ENCODE measurements at places on chromosomes 2 and 18. TPM values are rescaled to one million over a fixed set of nuclear protein-coding genes. Genes with fewer than 3 reads are reported as not detected.
A peak's percentile ranks its signal among the peaks of the same experiment; 100 is the strongest.

TMBIM1 gene
- 101 TPM for total RNA-seq

GRCh38 chr2:173150963-173151362 lies 75.3 kb downstream of the MAP3K20 start:
- no peak for DNase-seq

MOGAT1 gene
- total RNA-seq, result not detected

MAIP1 gene
- total RNA-seq, result 20.6 TPM

GRCh38 chr2:238227587-238228032 lies 12.2 kb downstream of the HES6 start:
- no peak for DNase-seq

- no peak for DNase-seq
Observed at GRCh38 chr2:43790147-43790546, 16.3 kb downstream of the DYNC2LI1 start.

DNA sequence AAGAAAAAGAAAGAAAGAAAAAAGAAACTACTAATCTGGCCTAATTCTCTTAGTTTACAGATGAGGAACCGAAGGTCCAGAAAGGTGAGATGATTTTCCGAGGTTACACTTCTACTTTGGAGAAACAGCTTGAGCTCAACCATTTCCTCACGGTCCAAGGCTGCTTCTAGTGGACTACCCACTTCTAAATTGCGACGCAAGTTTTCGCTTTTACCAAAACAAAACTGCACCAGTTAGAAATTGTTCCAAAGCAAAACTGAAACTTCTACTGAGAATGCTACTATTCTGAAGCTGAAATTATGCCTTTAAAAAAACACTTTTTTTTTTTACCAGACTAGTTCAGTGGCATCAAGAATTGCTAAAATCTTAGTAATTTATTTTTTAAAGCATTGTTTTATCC lies 101.6 kb downstream of the INO80D start:
- no peak for DNase-seq

DNA sequence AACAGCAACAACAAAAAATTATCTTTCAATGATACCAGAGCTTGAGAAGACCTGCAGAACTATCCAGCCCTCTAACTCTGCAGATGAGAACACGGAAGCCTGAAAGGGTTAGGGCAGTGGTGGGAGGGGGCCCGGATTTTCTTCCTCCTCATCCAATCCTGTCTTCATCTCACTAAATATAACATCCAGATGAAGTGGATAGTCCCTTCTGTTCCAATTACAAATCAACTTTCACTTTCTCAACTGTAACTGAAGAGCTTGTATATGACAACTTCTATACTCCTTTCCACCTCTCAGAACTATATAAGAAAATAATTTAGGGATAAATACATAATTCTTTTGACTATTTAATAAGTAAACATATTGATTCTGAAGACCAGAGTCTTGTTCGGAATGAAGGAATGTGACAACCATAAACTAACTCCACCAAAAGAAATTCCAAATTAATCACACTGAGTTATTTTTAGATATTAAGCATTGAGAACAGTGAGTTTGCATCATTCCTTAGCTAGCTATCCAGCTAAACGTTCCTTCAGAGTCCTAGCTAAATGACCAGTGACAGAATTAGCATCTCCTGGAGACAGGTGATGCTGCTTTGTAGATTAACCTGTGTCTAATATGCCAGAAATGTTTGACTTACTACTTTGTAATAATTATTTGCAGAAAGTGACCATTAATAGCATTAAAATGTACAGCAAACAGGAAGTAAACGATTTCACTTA lies 32.7 kb downstream of the SFT2D3 start:
- DNase-seq, result no peak

- DNase-seq, result no peak
Observed at GRCh38 chr2:238895891-238896600, 48.2 kb downstream of the TWIST2 start.

DNA sequence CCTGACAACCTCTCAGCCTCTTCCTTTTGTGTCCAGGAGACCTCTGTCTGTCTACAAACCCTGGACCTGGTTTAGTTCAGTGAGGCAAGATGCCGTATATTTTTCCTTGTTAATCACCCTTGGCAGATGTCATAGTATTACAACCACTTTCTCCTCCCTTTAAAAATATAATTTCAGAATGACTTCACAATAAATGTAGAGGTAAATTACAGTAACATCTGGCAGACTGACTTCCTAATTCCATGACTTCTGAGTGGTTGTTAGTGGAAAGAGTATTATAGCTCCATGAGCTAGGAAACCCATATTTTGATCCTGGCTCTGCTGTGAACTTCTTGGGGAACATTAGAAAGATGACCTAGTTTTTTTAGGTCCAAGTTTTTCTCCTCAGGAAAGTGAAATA lies 39.5 kb downstream of the SPATS2L start:
- DNase-seq, result no peak

GRCh38 chr2:33673937-33674336 lies 74.8 kb upstream of the FAM98A start:
- no peak for DNase-seq

DNA sequence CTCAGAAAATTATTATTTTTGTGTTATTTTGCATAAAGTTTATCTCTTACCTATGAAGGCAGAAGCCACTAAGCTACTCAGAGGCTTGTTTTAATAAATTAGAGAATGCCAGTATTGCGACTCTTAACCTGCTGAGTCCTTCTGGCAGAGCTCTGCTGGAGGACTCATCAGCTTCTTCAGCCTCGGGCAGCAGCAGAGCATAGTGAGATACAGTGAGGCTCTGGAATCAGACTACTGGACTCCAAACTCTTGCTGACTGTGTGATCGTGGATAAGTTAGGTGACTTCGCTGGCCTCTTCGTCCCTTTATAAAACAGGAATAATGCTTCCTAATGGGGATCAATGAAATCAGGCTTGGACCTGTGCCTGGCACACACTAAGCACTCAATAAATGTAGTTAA lies 1.7 kb downstream of the PTRHD1 start:
- no peak for DNase-seq

- DNase-seq, result no peak
Observed at GRCh38 chr2:26541401-26542193, 63.7 kb upstream of the OTOF start.

- no peak for DNase-seq
Observed at GRCh38 chr2:100054426-100054825, 88.0 kb downstream of the AFF3 start.

GRCh38 chr2:41853427-41854191 lies 194.2 kb upstream of the PKDCC start:
- DNase-seq, result peak; percentile 21

GRCh38 chr2:46164529-46165301 lies 132.5 kb upstream of the EPAS1 start:
- no peak for DNase-seq

GRCh38 chr2:160425434-160426151 lies 68.0 kb downstream of the RBMS1 start:
- DNase-seq, result no peak

AFF3 gene
- total RNA-seq, result 7.4 TPM

DNA sequence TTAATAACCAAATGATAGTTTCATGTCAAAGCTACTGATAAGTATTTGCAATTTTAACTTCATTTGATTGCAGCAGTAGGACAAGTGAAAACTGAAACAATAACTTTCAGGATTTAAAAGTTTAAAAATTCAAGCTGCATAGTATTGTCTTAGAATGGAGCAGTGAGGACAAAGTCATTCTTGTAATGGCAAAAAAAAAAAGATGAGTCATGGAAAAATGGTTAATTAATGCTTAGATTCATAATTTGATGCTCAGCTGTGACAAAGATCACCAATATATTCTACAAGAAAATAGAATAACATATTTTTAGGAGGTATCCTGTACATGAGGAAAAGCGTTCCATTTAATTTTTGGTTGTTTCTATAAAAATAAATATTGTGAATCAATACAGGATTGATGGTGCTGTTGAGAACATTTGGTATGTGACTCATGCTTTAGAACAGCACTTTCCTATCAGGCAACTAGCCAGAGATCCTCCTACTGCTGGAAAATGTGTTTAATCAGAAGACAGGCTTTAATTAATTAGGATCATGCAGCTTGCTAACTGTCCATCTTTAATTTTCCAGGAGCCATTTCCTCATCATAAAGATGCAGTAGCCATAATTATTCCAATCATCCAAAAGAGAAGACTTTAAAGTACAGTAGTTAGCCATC lies 239.0 kb upstream of the MMADHC start:
- no peak for DNase-seq

GRCh38 chr2:164030623-164031022 lies 294.8 kb upstream of the FIGN start:
- no peak for DNase-seq

KIF5C gene
- total RNA-seq, result 6.1 TPM

RAX gene
- not detected for total RNA-seq

C1GALT1C1L gene
- not detected for total RNA-seq

DNA sequence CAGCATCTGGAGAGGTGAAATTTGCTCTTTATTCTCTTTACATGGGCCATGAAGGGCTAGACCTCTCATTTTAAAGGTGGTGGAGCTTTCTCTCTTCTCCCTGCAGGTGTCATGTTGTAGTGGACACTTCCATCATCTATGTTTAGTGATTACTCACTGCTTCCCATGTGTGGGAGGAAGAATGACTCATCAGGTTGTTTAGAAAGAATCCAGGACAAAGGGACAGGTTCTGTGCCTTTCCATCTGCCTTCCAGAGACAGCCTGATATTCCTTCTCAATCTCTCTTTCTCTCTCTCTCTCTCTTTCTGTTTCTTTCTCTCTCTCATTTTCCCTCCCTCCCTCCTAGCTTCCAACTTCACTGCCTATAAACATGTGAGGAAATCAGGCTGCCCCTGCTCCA lies 38.7 kb downstream of the SCG2 start:
- DNase-seq, result no peak

DNA sequence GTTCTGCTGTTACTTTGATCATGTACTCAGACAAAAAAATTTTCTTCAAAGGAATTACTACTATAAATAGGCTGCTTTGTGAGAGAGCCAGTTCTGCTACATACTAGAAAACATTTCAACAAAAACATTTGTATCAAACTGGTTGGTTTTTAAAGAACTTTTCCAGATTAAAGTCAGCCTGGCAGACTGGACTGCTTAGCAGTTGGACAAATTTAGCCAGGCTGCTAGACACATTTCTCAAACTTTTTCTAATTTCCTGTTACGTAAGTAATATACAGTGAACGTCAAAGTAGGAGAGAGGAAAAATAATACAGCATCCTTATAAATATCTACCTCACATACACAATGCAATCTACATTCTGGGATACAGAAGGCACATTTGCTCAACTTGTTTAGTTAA lies 109.5 kb downstream of the SP3 start:
- no peak for DNase-seq

DNA sequence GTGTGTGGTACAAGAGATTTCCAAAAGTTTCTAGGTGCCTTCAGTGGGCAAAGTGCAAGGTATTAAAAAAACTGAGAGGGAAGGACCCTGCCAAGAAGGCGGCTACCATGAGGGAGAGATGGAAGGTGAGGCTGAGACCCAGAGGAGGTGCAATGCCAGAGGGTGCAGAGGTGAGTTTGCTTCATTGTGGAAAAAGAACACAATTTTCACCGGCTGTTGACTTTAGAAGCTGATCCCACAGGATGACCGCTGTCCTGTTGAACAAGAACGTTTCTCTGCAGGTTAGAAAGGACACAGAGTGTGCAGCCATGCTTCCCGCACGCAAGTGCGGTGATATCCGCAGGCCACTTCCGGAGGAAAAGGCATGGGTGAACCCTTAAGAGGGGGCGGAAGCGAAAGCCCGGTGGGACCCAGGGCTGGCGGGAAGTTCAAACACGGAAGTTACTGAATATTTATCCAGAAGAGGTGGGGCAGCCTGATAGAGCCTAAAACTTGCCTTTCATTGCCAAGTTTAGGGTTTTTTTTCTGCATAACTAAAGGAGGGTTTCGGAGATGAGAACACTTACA lies 16.6 kb downstream of the SP110 start:
- DNase-seq, result no peak

DNA sequence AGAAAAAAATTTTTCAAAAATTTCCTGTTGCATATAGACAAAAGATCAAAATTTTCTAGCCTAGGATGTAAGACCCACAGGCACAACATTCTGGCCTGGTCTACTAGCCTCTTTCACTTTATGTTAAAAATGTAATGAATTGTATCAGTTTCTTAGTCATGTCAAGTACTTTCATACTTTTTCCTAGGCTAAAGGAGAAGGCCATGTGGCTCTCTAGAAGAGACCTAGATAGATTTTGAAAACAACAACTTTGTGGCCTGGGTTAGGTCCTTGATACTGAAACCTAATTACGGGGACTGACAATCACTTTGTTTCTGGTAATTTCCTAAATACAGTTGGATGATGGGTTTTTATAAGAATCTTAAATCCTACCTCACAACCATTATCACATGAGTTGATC lies 74.8 kb upstream of the FSIP2 start:
- no peak for DNase-seq

DNA sequence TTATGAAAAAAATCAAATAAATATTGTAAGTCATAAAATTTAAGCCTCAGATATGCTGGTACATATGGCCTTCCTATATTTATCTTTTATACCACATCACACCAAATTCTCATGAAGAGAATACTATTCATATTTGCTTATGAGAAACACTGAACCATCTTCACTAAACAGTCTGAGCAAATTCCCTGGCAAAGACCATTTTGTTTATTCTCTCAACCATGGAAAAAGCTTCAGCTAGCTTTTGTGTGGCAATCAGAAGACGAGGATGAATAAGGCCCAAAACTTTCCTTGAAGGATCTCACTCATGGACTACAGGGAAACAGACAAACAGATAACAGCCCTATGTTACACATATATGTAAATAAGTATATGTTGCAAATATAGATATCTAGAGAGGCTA lies 252.1 kb downstream of the TMX3 start:
- DNase-seq, result no peak

ADAM23 gene
- total RNA-seq, result 0.89 TPM

HOXD13 gene
- not detected for total RNA-seq

DNA sequence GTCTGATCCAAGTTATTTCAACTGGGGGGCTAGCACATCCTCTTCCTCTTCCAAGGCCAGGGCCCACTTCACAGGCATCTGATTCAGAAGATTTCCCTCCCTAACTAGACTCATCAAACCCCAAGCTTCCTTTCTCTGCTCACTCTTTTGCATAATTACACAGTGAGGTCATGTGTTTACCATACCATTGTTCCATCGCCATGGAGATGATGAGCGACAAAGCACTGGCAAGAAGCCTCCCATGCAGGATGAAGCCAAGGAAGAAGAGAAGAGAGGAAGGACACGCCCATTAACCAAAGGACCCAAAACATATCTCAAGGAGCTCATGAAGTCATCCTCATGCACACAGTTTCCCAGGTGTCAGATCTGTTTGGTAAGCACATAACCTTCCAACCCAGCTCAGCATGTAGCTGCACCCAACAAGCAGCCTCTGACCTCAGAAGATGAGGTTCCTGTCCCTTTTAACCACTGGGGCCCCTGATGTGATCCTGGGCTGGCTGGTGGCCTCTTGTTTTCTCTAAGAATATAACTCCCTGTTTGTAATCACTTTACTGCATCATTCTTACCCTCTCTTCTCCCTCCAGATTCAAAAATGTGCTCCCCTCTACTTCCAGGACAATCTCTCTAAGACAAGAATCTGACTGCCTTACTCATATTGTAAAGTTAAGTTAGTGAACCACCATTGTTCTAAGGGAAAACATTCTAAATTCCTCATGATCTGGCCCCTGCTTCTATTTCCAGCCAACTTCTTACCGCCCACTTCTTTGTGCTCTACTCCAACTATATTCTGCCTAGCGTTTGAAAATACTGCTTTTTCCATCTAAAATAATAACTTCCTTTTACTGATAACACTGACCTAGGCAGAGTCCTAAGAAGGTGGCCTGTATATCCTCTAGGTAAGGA lies 190.1 kb downstream of the TTC32 start:
- no peak for DNase-seq

Measured in activated CD4-positive, alpha-beta T cell treated with anti-CD3 and anti-CD28 coated beads, Interleukin-2, amount 10 ng/mL, durations not matched to agents 7 days and 5 days (primary cell).